Stimulated activated CD8-positive, alpha-beta memory T cell treated with anti-CD3 and anti-CD28 coated beads, Interleukin-7, amount 100 ng/mL, for 1 hour (primary cell): ENCODE measurements at places on chromosomes 11 and 22.

DNA sequence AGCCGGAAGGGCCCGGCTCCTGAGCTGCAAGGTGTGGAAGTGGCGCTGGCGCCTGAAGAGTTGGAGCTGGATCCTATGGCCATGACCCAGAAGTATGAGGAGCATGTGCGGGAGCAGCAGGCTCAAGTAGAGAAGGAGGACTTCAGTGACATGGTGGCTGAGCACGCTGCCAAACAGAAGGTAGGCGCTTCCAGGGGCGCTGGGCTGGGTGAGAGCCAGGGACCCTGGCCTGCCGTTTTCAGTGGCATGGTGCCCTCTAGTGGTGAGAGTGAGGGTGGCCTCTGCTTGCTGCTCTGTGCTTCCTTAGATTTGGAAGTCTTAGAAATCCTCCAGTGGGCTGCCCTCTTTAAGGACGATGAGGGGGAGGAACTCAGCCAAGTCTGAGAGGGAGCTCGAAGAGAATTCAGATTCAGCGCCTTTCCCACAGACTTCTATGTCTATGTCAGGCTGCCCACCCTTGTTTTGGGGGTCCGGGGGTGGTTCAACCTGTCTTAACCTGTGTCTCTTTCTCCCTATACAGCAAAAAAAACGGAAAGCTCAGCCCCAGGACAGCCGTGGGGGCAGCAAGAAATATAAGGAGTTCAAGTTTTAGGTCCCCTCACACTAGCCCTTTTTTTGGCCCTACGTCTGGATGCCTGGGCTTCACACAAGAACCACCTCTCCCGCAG, 1.8 kb upstream of the PACS1 start:
- no peak for DNase-seq

- no peak for DNase-seq
Measured at GRCh38 chr11:110097459-110098012, 4.3 kb downstream of the ZC3H12C start.

- no peak for DNase-seq
Measured at GRCh38 chr11:47514825-47515647, 37.9 kb downstream of the CELF1 start.

DNA sequence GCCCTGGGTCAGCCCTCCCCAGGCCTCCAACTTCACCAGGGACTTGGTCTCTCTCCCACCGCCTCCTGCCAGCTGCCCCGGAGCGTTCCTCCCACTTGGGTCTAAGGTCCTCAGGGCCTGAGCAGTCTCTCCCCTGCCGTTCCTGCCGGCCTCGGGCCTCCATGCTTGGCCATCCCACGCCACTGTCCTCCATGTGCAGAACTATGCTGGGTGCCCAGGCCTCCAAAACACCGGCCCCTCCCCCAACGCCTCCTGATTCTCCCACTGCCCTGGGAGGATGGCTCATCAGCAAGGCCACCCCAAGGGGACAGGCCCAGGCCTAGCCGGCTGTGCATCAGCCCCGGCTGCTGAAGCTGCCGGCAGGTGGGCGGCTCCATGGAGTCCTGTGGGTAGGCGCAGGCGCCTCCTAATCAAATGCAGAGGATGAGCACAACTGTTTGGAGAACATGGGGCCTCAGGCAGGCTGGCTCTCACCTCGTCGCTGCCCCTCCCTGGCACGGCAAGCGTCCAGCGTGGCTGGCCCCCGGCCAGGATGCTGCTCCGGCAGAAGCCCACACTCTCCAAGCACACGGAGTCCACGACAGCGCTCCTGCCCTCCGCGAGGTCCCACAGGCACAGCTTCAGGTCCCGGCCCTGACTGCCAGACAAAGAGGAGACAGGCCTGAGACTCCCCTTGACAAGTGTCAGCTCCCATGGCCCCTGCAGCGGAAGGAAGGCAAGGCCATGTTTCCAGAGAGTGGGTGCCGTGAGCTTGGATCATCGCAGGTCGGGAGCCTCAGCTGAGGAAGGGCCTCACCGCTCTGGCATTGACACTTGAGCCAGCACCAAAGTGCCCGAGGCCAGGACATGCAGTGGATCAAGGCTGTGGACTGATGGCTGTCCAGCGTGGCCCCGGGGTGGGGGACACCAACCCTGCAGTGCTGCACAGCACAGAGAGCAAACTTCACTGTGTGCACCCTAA, 42.6 kb downstream of the GNB1L start:
- DNase-seq: no peak

DNA sequence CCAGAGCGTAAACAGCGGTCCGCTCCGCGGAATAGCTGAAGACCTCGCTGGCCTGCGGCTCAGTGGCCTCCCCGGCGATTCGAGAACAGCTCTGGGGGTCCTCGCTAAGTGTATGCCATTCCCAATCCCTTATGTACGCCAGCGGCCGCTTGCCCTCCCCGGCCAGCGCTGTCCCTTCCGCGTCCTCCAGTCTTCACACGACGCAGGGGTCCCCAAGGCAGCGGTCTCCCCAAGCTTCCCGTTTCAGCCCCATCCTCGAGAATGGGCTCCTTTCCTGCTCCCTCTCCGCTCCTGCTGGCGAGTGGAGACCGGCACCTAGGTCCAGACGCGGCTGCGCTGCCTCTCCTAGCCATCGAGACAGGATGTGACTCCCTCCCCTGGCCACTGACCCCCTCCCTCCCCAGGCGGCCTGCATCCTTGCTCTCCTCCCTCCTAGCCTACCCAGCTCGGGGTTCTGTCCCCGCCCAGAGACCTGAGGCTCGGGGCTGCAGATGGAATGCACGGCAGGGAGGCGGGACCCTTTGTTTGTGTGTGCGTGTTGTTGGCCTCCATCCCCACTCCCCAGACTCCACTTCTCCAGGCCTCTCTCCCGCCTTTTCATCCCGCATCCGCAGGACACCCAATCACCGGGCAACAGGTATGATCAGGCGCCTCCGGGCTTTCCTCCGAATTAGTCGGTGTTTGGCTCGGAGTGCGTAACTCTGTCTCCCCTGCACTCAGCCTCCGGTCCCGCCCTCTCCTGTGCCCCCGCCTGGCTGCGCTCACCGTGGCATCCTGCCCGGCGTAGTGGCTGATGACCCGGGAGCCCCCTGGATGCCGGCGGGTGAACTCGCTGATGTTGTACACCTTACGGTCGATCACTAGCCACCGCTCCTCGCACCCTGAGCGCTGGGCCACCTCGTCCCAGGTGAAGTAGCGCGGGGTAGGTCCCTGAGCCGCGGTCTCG, 740 bp downstream of the FADS1 start:
- DNase-seq: no peak
